ENCODE measurements at places on chromosomes 5 and 9. TPM values are rescaled to one million over a fixed set of nuclear protein-coding genes. Genes with fewer than 3 reads are reported as not detected.
A peak's percentile ranks its signal among the peaks of the same experiment; 100 is the strongest.

GRCh38 chr5:6302075-6302474 lies 76.3 kb downstream of the MED10 start:
- H3K36me3 ChIP-seq, result no peaks in the 10 kb centered on the region
- DNase-seq, result no peak
- no peak overlapping the region for H3K27ac ChIP-seq
- H3K4me3 ChIP-seq, result no peak overlapping the region
- no peaks in the 10 kb centered on the region for H3K4me1 ChIP-seq

DNA sequence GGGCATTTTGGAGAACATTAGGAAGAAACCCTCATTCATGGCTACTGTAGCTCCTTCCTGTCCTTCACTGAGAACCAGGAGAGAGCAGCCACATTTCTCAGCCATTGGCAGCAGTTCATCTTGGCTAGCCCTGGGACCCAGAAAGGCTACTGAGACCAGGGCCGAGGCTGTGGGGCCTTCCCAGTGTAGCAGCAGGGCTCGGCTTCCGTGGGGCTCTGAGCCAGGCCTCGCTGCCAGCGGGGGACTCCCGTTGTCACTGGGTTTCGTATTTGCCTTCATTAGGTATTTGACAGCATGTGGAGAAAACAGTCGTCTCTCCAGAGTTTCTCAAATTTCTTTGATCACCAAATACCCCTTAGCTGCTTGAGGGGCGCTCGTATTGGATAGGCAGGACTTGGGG lies 37.3 kb upstream of the PRDM12 start:
- H3K27ac ChIP-seq, result no peak overlapping the region
- no peak for DNase-seq
- H3K27me3 ChIP-seq, result no peaks in the 10 kb centered on the region
- no peak overlapping the region for H3K4me3 ChIP-seq
- peaks cover 9% of the 10 kb centered on the region for H3K36me3 ChIP-seq

ENHO gene
- total RNA-seq, result not detected

C8G gene
- total RNA-seq, result 4.4 TPM

DNA sequence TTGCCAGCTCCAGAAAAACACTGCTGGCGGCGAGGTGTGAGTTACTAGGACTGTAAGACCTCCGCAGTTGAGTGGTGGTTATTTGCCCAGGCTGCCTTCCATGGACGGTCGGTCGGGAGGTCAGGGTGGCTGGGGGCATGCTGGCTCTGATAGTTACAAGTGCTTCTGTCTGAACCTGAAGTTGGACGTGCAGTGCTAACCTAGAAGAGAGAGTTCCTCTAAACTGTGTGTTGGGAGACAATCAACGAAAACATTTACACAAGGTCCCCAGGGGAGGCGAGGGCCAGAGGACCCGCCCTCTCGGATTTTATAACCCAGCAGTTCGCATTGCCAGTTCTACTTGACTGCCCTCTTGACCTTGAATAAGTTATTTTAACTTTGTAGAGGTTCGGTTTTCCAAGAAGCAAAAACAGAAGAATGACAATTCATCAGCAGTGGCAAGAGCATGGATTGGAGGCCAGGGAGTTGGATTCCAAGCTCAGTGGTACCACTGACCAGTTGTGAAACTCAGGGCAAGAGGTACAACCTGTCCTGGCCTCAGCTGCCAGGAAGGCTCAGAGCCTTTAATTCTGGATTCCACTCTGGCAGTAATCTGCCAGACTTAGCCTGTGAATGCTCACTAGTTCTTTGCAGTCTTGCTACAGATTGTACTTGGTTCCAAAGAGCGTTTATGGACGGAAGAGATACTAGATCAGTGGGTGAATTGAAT lies 28.7 kb upstream of the PDE8B start:
- no peaks in the 10 kb centered on the region for H3K36me3 ChIP-seq
- DNase-seq, result no peak
- H3K4me1 ChIP-seq, result no peaks in the 10 kb centered on the region
- no peak overlapping the region for H3K27ac ChIP-seq

GRCh38 chr9:137150617-137151457 lies 11.9 kb downstream of the GRIN1 start:
- no peak overlapping the region for H3K4me3 ChIP-seq
- no peaks in the 10 kb centered on the region for H3K36me3 ChIP-seq
- peaks cover 11% of the 10 kb centered on the region for H3K4me1 ChIP-seq
- DNase-seq, result peak; percentile 85

DNA sequence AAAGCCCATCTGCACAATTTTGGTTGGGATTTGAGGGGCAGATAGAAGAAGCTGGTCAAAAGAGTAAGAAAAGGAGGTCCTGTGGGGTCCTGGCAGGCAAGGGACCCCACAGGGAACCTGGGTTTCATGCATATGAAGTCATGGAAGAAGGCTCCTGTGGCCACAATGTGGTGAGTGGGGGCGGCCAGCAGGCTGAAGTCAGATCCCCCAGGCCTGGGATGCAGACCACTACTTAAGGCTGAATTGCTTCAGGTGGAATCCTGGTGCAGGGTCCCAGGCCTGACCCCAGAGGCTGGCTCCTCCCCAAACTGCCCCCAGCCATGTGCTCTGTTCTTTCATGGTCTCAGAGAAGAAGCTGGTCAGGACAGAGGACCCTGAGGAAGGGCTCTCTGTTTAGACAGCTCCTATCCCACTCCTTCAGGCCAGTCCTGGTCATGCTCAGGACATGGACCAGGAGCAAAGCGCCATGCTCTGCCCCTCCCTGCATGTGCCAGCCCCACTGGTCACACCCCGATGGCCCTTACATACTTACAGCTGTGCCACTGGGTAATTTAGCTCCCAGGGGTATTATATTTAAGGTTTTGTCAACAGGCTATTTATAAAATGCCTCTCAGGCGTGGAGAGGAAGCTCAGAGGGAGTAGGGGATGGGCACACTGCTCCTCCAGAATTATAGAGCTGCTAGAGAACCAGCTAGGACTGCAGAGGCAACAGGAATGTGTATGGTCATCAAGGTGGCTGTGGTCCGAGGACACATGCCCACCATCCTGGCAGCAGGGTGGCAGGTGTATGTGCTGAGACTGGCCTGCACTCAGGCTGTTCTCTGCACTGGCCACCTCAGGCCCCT lies 33.4 kb downstream of the C5orf15 start:
- H3K27ac ChIP-seq, result no peak overlapping the region
- H3K4me3 ChIP-seq, result no peak overlapping the region
- no peaks in the 10 kb centered on the region for H3K36me3 ChIP-seq

NRG2 gene
- total RNA-seq, result not detected

DNA sequence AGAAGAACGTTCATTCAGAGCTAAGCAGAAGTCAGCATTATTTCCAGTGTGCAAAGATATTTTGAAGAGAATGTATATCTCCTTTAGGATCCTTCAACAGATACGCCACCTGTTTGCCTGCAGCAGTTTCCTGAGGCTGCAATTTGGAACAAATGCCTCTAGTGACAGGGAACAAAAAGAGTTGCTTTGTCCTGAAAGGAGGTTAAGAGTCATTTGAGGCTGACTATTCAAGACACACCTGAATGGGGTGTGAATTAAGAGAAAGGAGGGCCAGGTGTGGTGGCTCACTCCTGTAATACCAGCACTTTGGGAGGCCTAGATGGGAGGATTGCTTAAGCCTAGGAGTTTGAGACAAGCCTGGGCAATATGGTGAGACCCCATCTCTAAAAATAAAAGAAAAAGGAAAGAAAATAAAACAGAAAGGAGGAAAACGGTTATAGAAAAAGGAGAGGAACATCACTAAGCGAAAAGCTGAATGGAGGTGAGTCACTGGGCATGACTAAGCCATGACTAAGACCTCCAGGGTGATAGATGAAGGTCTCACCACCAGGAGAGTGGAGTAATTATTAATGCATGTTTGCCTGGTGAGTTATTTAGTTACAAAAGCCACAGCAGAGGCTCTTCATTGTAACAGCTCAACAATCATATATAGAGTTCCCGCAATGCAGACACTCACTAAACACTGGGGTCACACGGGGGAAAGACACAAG lies 255.2 kb upstream of the TNC start:
- H3K4me3 ChIP-seq, result peak overlapping the region; percentile 31
- peaks cover 33% of the 10 kb centered on the region for H3K4me1 ChIP-seq
- peak overlapping the region; percentile 90 for H3K27ac ChIP-seq
- DNase-seq, result peak; percentile 77
- H3K27me3 ChIP-seq, result no peaks in the 10 kb centered on the region
- no peaks in the 10 kb centered on the region for H3K36me3 ChIP-seq

DNA sequence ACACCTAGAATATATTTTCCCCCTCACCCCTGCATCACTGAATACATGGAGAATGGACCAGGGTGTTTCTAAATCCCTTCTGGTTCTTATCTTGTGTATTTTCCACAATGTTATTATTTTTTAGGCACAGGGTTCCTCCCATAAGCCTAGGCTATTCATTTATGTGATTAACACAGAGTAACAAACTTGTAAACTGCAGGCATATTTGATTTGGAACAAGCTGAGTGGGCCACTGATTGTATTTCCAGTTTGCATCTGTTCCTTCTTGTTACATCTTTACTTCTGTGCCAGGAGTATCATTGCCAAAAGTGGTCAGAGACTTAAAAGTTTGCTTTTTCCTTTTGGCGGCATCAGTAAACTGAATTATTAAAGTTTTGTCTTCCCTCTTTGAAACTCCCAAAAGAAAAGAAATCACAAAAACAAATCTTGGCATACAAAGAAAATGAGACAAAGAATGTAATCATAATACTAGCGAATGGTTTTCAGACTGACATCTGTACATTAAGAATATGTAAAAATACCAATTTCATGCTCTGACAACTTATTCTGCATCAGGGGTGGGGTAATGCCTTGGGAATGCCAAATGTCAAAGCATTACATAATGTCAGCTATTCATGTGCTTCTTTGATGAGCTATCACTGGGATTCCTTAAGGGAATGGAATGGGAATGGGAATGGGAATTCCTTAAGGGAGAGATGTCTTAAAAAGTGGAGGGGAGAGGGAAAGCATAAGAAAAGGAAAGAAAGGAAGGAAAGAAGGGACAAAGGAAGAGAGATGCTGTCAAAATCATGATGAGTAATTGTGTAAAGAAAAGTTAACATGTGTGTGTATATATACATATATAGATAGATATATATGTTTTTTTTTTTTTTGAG lies 22.2 kb upstream of the PAX5 start:
- H3K27me3 ChIP-seq, result peaks cover 65% of the 10 kb centered on the region
- no peak for DNase-seq
- no peaks in the 10 kb centered on the region for H3K36me3 ChIP-seq
- H3K4me3 ChIP-seq, result no peak overlapping the region
- no peaks in the 10 kb centered on the region for H3K4me1 ChIP-seq

- DNase-seq, result no peak
- H3K27me3 ChIP-seq, result no peaks in the 10 kb centered on the region
- no peak overlapping the region for H3K27ac ChIP-seq
- no peaks in the 10 kb centered on the region for H3K4me1 ChIP-seq
- no peak overlapping the region for H3K4me3 ChIP-seq
These were observed 163.5 kb upstream of the POU5F2 start for GRCh38 chr5:93904917-93905316.

GRCh38 chr5:113548396-113548795 lies 34.9 kb downstream of the YTHDC2 start:
- no peak for DNase-seq
- H3K4me1 ChIP-seq, result no peaks in the 10 kb centered on the region
- no peaks in the 10 kb centered on the region for H3K27me3 ChIP-seq
- H3K36me3 ChIP-seq, result peaks cover 4% of the 10 kb centered on the region

SPINK13 gene
- not detected for total RNA-seq
